ENCODE measurements at places on chromosomes 4 and X.
A peak's percentile ranks its signal among the peaks of the same experiment; 100 is the strongest.

- DNase-seq, result peak; percentile 95
These were observed 459.7 kb downstream of the IL15 start for GRCh38 chr4:142095886-142096605.

DNA sequence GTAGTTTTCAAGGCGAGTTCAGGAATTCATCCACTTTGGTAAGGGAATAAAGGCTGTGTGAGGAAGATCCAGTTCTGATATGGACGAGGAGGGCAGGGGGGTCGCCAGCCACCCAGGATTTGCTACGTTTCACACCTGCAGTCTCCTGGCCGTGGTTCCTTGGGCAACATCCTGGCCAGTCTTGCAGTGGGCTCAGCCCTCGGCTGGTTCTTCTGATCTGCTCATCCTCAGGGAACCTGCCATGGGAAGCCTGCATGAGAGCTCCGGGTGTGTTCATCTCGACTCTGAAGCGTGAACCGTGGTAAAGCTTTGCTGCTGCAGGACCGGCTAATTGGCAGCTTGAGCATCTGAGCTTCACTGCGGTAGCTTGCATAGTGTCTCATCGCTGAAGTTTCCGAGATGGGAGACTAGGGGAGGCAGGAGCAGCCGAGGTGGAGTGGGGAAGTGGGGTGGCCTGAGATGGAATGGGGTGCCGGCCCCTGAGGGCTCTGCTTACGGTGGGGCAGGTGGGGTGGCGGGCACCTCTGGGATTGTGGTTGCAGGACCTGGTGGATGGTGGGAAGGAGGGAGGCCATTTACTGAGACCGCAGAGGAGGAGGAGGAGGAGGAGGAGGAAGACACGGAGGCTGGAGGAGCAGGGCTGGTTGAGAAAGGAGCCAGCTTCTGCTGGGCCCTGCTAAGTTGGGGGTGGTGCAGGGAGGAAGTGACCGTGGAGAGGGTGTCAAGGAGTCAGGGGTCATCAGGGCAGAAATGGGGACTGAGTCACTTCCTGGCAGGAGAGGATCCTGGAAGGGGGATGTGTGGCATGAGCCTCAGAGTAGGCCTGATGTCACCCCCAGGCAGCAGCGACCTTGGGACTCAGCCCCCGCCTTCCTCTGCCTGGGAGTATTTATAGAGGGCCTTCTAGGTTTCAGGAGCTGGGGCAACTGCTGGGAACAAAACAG, 213.1 kb upstream of the PSAPL1 start:
- peak; percentile 57 for DNase-seq

DNA sequence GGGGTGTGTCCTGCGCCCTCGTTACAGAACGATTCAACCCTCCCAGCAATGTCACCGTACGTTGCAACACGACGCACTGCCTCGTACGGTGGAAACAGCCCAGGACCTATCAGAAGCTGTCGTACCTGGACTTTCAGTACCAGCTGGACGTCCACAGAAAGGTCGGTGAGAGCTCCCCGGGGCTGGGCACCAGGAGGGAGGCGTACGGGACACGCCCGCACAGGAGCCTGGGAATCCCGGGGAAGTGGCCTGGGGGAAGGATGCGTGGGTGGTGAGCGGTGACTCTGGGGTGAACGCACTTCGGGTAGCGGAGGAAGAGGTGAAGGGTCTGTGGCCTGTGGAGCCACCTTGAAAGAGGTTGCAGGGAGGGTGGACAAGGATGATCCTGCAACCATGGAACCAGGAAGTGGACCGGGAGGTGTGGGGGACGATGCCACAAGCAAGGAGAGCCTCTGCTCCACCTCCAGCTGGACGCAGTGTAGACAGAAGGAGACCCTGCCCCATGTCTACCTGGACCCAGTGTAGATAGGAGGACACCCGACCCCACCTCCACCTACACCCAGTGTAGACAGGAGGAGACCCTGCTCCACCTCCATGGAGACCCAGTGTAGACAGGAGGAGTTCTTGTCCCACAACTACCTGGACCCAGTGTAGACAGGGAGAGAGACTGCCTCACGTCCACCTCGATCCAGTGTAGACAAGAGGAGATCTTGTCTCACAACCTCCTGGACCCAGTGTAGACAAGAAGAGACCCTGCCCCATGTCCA, 25.9 kb downstream of the CSF2RA start:
- no peak for DNase-seq

GRCh38 chr4:10582059-10582686, 102.4 kb downstream of the CLNK start:
- DNase-seq, result peak; percentile 65

- DNase-seq, result no peak
These were observed 60.5 kb upstream of the TRIM2 start for GRCh38 chr4:153143527-153144348.

- DNase-seq, result no peak
These were observed 83.8 kb upstream of the CLCN4 start for GRCh38 chrX:10072786-10073568.

- peak; percentile 37 for DNase-seq
These were observed at the start of gene SMARCA1 for GRCh38 chrX:129523079-129523911. SMARCA1 (minus strand) TSS chrX:129523490; CDS start chrX:129523370, 120 bp downstream.

DNA sequence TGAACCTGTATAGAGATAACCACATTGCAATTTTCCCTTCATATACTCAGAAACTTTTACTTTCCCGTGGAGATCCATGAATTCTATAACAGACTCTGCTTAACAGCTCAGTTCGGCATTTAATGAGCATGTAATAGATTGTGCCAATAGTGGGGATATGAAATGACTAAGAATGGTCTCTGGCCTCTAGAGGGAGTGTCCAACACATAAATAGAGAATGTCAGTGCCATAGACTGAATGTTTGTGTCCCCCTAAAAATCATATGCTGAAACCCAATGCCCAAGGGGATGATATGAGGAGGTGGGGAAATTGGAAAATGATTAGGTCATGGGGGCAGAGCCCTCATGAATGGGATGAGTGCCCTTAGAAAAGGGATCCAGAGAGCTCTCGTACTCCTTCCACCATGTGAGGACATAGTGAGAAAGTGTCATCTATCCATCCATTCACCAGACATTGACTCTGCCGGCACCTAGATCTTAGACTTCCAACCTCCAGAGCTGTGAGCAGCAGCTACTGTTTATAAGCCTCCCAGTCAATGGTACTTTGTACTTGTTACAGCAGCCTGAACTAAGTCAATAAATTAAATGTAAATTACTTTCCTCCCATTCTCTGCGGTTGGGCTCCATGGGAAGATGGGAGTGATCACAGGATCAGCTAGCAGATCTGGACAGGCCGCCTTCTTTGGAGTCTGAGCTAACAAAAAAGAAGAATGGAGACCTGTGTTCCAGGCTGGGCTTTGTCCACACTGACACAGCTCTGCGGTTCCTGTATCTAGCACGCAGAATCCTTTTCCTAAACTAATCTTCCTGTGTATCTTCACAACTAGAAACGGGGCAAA, 28.1 kb upstream of the HPSE start:
- peak; percentile 25 for DNase-seq

DNA sequence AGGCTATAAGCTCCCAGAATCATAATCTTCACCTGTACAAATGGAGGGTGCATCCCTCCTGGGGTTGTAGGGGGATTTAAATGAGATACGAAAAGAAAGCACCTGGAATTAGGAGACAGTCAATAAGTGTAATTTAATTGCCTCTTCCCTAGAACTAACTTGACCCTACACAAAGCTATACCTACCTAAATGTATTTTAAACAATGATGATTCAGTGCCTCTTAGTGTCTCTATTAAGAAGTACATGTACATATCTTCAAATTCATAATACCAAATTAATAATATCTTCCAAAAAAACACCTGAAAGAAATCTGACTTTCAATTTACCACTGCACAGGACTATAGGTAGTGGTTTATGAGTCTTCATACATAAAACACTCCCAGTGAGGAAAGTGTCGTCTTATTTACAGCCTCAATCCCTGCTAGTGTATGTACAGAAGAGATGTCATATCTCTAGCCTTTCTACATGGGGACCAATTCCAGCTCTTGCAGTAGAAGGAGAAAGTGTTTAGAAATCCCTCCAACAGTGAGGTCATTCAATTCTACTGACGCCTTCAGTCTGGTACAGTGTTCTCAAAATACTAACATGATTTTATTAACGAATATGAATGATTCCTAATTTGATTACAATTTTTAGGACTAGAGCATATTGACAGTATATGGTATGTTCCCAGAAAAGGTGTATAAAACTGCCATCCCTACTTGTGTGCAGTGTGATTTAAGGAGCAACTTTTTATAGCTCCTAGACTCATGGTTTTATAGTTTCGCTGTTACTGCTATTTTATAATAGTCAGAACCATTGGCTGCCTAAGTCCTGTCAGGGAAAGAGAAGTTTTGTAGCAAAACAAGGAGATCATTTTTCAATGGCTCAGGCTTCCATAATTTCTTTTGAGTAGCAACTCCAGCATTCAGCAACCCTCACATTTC, 282.7 kb downstream of the UNC5C start:
- DNase-seq, result no peak

- DNase-seq, result no peak
These were observed 43.7 kb upstream of the S100G start for GRCh38 chrX:16606142-16606720.

GRCh38 chr4:44760142-44760898, 34.0 kb upstream of the GNPDA2 start:
- DNase-seq, result peak; percentile 7

- peak; percentile 40 for DNase-seq
These were observed 30.1 kb downstream of the TEX13A start for GRCh38 chrX:105190252-105190853.

GRCh38 chrX:83469551-83469950, 38.5 kb upstream of the POU3F4 start:
- no peak for DNase-seq

DNA sequence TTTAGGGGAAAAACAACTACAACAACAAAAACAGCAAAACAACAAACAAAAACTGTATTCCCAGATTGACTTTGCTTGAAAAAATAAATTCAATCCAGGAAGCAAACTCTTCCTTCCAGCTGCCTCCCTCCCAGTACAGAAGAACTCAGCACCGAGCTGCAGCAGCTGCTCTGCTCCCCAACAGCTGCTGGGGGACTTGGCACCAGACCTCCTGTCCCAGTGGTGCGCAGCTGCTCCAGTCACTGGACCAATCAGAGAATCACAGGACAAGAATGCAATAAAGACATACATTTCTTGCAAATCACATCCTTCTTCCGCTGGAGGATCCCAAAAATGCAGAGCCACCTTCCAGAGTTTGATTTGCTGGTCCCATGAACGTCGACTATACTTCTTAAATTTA, 11.8 kb upstream of the FAM53A start:
- DNase-seq, result no peak

DNA sequence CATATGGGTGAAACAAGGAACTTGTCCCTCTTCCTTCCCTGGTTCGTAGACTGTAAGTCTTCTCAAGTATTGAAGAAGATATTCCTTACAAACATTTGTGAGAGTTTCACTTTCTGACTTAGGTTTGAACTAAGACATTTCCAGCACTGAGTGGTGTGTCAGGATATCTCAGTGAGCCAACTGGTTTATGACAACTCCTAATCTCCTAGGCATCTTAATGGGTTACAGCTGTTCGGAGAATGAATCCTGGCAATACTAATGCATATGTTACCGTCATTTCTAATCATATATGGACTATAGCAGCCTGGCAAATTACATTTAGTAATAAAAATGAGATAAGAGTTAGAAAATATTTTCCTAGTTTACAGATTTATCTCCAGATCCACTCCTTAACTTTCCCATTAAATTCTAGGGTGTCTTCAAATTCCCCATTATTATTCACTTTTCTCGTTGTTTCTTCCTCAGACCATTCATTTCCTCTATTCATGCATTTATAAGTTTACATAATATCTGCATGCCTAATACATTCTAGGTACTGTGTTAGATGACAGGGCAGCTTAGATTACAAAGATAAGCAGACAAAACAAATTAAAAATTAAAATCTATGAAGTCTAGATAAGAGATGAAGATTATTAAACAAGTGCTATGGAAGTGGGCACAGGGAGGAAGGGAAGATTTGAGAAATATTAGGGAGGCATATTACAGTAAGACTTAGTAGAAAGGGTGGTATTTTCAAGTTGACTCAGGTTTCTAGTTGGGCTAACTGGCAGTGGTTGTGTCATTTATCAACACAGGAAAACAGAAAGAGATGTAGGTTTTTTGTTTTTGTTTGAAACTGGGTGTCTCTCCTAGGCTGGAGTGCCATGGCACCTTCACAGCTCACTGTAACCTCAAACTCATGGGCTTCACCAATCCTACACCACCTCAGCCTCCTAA, 173.9 kb downstream of the WDFY3 start:
- no peak for DNase-seq

GRCh38 chr4:71533121-71533520, 194.3 kb downstream of the SLC4A4 start:
- no peak for DNase-seq

- no peak for DNase-seq
These were observed 327.2 kb upstream of the DIPK2B start for GRCh38 chrX:45527834-45528233.
